HAP-1 (cell line): ENCODE measurements at places on chromosomes 3 and 15.

GRCh38 chr3:156449710-156450574 lies 105.0 kb downstream of the SSR3 start:
- peak; percentile 31 for DNase-seq

DNA sequence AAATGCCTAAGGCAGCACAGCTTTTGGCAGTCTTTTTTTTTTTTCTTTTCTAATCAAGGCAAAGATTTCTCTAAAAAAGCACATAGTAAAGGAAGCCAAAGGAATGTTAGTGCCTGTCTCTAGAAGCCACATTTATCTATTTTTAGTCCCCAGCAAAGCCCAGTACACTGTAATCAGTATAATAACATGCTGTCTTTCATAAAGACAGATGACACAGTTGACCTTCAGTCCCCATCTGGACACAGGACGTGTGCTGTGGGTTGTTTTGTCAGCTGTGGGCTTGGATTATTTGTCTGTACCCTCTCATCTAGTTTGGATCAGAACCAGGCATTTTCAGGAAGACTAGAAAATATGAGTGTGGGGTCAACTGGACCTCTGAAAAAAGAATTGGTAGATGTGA lies 110.4 kb upstream of the CTNNB1 start:
- DNase-seq: no peak

DNA sequence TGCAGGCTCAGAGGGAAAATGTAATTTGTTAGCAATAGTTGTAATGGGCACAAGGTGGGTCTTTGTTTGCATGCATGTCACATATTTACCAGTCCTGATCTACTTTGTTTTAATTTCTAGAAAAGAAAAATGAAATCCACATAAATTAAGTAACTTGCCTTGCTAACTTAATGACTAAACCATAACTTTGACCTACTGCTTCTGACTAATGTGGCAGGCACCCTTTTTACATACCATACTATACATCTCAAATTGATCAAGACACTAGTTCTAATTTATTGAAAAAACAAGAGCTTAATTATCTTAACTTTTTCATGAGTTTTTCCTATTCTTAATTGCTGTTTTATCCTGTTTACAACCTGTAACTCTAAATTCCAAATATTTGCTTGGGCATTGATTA lies 93.2 kb downstream of the ATP11B start:
- no peak for DNase-seq

DNA sequence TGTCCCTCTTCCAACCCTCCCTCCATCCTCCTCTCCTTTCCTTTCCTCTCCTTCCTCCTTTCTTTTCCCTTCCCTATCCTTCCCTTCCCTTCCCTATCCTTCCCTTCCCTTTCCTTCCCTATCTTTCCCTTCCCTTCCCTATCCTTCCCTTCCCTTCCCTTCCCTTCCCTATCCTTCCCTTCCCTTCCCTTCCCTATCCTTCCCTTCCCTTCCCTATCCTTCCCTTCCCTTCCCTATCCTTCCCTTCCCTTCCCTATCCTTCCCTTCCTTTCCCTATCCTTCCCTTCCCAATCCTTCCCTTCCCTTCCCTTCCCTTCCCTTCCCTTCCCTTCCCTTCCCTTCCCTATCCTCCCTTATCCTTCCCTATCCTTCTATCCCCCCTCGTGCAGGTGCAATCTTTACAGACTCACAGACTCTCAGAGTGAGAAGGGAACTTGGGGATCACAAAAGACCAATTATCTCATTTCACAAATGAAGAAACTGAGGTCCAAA lies 31.5 kb downstream of the RASGRF1 start:
- DNase-seq: no peak

DNA sequence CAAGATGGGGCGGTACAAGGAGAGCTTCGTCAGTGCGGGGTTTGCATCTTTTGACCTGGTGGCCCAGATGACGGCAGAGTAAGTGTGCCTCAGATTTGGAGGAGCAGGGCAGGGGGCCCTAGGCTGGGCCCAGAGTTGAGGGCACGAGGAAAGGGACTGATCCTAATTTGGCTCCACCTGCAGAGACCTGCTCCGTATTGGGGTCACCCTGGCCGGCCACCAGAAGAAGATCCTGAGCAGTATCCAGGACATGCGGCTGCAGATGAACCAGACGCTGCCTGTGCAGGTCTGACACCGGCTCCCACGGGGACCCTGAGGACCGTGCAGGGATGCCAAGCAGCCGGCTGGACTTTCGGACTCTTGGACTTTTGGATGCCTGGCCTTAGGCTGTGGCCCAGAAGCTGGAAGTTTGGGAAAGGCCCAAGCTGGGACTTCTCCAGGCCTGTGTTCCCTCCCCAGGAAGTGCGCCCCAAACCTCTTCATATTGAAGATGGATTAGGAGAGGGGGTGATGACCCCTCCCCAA lies 19.8 kb downstream of the EPHB3 start:
- no peak for DNase-seq
